ENCODE measurements at places on chromosomes 16 and 17.

DNA sequence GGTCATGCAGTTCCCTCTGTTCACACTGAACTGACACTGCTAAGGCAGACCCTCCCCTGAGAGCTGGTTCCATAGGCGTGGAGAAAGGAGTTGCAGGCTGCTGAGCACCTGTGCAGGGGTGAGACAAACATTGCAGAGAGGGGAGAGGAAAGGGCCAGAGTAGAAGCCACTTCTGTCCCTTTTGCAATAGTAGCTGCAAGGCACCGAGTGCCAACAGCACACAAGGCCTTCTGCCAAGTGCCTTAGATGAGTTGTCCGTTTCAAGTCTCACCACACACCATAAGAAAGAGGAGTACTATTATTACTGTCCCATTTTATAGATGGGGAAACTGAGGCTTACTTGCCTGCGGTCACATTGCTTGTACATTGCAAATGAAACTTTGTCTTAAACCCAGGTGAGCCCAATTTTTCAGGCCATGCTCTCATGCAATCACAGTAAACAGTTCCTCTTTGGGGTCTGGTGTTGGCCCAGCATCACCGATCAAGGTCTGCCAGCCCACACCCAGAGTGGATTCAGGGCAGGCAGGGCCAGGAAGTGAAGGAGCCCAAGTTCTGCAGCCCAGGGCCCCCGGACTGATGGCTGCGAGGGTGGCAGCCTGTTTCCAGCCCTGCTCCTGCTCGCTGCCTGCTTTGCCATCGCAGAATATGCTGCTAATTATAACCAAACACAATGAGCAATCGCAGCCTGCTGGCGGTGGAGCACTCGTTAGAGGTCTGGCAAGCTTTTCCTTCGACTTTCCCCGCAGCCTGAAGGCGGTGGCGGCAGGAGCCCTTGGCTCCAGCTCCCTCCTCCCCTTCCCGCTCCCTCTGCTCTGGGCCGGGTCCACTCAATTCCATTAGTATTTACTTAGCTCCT is 36.8 kb upstream of the DYNLL2 start:
- DNase-seq: no peak

DNA sequence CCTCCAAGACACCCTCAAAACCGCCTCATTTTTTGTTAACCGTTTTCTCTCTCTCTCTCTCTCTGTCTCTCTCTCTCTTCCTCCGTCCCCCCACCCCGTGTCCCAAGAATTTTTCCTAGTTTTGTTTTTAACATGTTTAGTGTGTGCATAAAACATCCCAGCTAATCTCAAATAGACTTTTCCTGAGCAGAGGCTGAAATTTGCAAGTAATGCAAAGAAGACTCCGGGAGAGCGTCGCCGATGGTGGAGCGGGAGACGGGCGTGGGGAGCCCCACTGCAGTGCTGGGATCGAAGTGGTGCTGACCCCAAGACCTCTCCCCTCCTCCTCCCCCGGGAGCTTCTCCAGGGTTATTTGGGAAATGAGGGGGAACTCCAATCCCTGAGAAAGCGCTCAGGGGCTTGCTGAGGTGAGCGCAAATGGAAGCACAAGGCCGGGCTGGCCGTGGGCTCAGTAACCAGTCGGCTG is 4.7 kb upstream of the DLX4 start:
- DNase-seq: no peak

GRCh38 chr16:81006211-81006812 is 373 bp downstream of the CMC2 start:
- peak; percentile 41 for DNase-seq

GRCh38 chr16:85681255-85681654 is 7.5 kb downstream of the GINS2 start:
- DNase-seq: no peak

DNA sequence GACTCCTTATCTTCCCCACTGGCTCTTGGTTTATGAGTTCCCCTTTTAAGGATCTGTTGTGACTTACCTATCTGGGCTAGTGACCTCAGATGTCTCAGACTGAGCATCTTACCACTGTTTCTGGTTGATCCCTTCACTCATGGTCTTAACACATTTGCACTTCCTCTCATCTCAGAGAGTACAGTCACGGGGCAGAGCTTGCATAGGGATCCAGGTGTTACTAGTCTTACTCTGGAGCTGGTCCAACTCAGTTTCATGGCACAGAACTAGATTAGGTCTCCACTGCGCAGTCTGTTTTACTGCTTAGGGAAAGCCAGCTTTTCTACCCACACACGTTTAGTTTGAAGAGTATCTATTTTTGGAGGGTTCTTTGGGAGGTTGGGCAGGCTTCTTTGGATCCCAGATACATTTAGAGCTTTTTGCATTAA is 10.2 kb downstream of the GABARAPL2 start:
- no peak for DNase-seq

- no peak for DNase-seq
Measured at GRCh38 chr17:83189044-83190003, 109.9 kb downstream of the METRNL start.

DNA sequence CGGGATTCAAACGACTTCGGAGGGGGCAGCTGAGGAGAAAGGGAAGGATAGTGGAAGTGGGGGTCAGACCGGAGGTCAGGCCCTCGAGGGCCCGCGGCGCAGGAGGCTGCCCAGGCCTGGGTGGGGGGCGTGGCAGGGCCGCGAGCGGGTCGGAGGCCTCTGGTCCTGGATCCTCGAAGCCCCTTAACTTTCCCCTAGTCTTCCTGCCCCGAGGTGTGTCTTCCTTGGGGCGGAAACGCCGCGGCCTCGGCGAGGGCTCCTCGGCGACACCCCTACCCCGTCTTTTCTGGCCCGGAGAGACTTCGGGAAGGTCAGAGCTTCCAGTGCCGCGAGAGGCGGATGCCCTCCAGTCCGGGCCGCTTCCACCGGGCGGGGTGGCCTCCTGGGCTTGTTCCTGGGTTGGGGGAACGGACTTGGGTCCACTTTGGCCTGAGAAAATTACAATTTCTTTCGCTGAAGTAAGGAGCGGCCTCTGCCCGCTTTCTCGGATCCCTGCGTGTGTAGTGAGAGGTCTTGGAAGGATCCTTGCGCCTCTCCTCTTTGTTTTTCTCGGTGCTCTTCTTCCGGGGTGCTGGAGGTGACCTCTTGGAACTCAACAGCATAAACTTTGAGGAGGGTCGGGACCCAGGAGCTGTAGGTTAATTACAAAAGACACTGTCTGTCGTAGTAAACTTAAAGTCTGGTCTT is 491 bp downstream of the IST1 start:
- no peak for DNase-seq

GRCh38 chr17:1999557-2000251 is 25.4 kb downstream of the RTN4RL1 start:
- no peak for DNase-seq

GRCh38 chr17:41322094-41322902 is 6.8 kb upstream of the KRTAP17-1 start:
- peak; percentile 16 for DNase-seq

DNA sequence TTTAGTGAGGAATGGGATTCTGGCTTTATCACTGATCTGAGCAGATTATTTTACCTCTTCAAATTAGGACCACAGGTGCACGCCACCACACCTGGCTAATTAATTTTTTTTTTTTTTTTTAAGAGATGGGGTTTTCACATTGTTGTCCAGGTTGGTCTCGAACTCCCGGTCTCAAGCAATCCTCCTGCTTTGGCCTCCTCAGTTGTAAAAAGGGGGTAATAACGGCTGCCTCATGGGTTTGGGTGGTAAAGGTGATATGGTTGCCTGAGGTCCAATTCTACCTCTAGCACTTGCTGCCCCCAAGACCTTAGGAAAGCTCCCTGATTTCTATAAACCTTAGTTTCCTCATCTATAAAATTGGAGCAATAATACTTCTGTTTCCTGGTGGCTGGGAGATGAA is 130.7 kb upstream of the HS3ST2 start:
- no peak for DNase-seq

DNA sequence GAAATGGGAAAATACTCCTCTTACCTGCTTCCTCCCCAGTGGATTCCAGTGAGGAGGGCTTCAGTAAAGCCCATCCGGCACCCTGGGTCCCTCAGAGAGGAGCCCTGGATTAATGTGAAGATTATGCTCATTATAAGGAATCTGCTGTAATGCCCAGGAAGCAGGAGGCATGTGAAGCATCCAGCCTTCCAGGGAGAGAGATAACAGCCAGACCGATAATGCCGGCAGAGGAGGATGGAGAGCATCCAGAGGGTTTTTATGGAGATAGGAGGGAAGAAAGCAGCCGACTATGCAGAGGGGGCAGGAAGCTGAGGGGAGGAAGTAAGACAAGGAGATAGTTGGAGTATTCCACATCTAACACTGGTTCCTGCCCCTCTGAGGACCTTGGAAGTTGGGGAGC is 53.7 kb upstream of the TMEM132E start:
- DNase-seq: no peak

DNA sequence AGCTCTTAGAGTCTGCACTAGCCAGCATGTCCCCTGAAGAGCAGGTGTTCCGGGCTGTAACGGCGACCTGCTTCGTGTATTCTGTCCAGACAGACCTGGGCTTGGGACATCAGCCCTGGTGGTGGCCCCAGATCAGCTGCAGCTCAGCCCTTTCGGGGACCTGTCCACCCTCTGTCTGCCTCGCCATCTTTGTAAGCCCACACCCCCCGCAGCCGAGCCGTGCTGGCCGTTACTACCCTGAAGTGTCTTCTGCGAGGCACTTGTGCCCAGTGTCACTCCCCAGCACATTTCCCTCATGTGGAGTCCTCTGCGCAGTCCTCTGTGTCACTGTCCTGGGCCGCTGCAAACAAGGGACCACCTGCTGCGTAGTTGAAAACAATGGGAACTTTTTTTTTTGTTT is 10.4 kb downstream of the CARD14 start:
- no peak for DNase-seq

DNA sequence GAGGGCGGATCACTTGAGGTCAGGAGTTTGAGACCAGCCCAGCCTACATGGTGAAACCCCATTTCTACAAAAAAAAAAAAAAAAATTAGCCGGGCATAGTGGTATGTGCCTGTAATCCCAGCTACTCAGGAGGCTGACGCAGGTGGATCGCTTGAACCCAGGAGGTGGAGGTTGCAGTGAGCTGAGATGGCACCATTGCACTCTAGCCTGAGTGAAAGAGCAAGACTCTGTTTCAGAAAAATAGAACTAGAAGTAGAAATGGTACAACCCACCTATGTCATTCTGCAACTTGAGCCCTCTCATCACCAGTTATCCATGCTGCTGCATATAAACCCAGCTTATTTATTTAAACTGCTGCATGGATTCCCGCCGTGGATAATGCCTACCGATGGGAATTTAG is 1.6 kb downstream of the SCNN1B start:
- DNase-seq: no peak

GRCh38 chr16:88662222-88662842 is 559 bp downstream of the MVD start:
- DNase-seq: no peak

DNA sequence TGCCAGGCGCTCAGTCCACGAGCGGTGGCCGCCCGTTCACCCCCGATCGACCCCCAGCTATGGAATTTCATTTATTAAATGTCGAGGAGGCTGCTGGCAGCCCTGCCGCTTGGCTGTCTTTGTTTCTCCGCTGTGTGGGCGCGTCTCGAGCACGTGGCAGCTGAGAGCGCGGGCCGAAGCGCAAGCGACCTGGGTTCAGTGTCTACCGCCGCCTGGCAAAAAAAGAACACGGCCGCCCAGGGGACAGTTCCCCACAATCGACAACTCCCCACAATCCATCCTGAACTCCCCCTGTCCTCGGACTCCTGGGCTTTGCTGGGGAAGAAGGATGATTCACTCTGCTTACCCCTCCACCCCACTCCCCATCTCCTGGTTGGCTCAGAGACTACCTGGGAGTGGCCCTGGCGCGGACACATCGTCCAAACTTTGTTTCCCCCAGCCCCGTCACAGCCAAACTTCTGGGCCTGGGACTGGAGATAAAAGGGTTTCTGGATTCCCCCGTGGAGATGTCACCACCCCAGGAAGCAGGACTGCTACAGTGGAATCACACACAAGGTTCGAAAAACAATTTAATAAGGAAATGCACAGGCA is 1.7 kb upstream of the ANKRD13B start:
- no peak for DNase-seq

GRCh38 chr16:5008311-5008731 is 25.4 kb downstream of the NAGPA start:
- no peak for DNase-seq

GRCh38 chr16:72467157-72467759 is 295.3 kb upstream of the PMFBP1 start:
- DNase-seq: peak; percentile 26

DNA sequence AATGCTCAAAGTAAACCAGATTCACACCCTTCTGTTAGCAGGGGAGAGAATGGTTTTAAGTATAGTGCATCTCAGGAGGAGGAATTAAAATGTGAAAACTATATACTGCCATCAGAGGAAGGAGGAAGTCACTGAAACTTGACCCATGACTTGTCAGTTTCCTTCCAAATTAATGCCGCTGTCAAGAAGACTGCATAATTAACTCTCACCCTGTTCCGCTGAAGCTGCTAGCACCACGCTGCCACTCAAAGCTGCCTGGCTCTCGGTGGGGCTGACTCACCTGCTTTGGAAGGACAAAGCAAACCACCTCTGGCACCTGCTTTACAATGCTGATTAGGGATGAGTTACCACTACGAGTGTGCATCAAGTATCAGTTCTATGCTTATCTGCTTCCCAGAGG is 37.8 kb upstream of the ULK2 start:
- DNase-seq: no peak

- DNase-seq: no peak
Measured at GRCh38 chr17:28610376-28610775, 3.6 kb downstream of the RSKR start.

GRCh38 chr16:66006485-66006884 is 360.0 kb upstream of the CDH5 start:
- DNase-seq: no peak

DNA sequence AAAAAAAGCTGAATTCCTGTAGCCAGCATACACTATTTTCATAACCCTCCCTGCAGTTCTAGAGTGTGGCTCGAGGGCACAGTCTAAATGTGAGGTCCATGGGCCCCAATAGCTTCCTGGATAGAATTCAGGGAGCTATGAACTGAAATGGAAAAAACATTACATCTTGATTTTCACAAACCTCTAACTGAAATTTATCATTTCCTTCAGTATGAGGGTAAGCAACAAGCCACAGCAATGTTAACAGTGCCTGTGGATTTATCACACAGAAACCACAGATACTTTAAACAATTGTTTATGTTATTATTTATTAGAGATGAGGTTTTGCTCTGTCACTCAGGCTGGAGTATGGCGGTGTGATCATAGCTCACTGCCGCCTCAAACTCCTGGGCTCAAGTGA is 18.2 kb downstream of the TMEM92 start:
- no peak for DNase-seq
